Anterior cingulate cortex (tissue), 58 donors: ENCODE measurements at places on chromosomes 1 and 21.

DNA sequence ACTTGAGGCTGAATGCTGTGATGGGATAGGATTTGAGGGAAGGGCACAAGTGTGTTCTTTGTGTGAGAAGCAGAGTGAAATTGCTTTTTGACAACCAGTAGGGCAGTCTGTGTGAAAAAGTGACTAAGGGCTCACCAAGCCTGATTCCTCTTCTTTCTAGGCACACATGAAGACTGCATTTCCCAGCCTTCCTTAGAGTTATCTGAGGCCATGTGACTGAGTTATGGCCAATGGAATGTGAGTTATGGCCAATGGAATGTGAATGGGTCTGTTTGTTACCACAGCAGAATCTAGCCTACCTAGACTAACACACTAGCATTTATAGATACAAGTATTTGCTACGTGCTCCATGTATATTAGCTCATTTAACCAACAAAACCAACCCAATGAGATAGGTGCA is 35.3 kb upstream of the DIRAS3 start:
- DNase-seq: no peak

GRCh38 chr1:65177457-65177856 is 29.5 kb downstream of the AK4 start:
- no peak for DNase-seq

GRCh38 chr1:9724706-9725476 is 73.4 kb downstream of the PIK3CD start:
- no peak for DNase-seq

DNA sequence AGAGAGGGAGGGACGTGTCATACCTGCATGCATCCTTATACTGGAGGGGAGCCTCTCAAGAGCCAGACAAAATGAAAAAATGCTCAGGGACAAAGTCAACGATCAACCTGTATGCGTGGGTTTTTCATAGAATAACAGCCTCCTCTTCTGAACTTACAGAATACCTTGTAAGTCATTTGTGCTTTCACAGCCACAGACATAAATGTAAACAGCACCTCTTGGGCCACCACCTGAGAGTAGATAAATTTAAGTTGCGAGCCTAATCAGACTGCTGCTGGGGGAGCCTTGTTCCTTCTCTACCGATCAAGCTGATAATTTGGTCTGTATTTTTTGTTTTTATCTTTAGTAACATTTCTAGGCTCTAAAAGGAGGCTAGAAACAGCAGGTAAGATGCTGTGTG is 223.1 kb downstream of the KIF26B start:
- no peak for DNase-seq

GRCh38 chr1:12180315-12180714 is 13.5 kb downstream of the TNFRSF1B start:
- peak; percentile 10 for DNase-seq

GRCh38 chr1:53860967-53861411 is 22.9 kb upstream of the NDC1 start:
- no peak for DNase-seq

DNA sequence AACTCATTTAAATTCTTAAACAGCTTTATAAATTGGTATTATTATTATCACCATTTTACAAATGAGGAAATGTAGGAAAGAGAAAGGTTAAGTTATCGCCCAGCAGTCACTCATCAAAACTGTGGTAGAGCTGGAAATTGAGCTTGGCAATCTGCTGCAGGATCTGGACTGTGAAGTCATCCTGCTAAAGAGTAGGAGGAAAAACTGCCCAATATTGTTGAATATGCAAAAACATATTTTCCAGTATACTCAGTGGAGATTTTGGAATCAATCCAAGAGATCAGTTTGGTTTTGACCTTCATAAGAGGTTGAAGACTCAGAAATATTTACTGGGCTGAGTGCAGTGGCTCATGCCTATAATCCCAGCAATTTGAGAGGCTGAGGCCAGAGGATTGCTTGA is 16.9 kb upstream of the RC3H1 start:
- no peak for DNase-seq

GRCh38 chr1:217837691-217838090 is 206.5 kb downstream of the SPATA17 start:
- no peak for DNase-seq

DNA sequence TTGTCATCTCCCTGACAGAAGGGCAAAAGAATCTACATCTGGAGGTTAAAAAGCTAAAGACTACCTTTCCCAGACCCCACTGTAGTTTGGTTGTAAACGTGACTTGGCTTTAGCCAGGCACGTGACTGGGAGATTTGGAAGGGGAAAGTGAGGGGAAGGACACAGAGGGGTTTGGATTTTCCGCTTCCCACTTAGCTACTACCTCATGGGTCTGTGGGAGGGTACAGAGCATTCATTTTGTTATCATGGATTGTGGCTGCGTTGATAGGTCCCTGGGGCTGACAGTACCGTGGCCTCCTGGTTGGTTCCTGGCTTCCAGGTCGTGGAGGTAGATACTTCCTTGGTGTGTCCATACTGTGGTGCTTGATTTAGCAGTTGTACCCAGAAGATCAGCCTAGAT is 2.6 kb downstream of the CHD1L start:
- no peak for DNase-seq

- no peak for DNase-seq
These were observed 20.0 kb downstream of the PIK3CD start for GRCh38 chr1:9671377-9672140.

DNA sequence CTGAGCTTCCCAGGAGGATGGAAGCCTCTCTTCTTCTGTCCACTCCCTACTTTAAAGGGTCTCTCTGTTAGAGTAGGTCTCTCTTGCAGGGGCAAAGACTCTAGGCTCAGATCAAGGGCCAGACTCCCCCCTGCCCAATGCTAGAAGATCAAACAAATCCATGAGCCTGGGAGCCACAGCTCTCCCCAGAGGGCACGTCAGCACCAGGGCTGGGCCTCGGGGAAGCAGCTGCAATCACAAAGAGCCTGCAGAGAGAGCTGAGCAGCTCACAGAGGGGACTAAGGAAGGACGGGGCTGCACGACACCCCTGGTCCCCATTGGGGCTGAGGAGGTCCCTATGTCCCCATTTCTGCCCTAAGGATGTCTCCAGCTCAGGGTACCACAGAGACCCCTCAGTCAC is 3.9 kb downstream of the CNTN2 start:
- DNase-seq: peak; percentile 54

- DNase-seq: no peak
These were observed 478 bp downstream of the MAD2L2 start for GRCh38 chr1:11680270-11681070.

DNA sequence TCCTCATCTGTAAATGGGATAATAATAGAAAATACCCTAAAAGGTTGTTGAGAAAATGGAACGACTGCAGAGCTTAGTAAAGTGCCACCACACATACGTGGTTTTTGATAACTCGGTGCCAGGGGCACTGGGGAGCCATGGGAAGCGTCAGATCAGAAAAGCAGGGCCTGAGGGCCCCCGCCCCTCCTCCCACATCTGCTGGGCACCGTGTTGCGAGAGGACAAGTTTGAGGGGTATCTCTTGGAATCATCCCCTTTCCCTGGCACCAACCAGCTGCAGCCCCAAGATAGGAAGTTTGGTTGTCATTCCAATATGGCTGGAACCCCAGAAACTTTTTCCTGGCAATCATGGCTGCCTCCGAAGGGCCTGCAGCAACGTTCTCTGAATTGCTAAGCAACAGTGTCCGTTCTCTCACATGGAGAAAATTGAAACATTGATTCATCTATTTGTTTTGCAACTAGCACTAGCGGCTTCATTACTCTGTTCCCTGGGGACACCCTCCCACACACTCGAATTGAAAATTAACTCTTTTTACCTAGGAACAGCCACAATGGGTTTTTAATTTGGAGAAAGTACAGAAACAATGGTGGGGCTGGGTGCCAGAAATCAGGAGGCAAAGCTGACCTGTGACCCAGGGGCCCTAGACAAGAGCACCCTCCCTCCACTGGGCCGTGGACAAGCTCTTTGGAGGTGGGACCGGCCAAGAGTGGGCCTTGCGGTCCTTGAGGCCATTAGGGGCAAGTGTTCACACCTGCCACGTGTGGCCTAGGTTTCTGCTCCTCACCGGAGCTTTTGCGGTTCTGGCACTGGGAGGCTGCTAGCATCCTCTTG is 190.0 kb upstream of the VAMP3 start:
- no peak for DNase-seq

- no peak for DNase-seq
These were observed 377.4 kb upstream of the RUNX1 start for GRCh38 chr21:35426469-35426868.

GRCh38 chr1:227949954-227950734 is 2.4 kb upstream of the WNT9A start:
- no peak for DNase-seq

DNA sequence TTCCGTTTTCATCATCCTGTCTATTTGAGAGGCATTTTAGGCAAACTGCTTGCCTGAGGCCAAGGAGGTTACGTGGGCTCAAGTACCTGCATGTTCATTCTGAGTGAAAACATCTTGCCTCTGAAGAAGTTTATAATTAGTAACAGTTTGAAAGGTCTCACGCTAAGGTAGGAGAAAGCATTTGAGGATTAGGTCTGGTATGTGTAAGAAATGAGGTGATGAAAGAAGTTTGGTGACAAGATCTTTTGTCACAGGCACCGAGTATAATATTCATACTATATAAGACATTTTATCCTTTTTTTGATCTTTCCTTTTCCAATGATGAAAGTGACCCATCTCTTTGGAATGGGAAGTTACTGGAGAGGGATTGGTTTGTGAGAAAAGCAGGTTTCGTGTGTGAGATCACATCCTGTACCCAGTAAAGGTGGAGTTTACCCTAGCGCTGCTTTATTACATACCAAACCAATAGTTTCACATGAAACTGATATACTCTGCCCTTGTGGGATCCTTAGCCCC is 98.7 kb upstream of the PDC start:
- no peak for DNase-seq

DNA sequence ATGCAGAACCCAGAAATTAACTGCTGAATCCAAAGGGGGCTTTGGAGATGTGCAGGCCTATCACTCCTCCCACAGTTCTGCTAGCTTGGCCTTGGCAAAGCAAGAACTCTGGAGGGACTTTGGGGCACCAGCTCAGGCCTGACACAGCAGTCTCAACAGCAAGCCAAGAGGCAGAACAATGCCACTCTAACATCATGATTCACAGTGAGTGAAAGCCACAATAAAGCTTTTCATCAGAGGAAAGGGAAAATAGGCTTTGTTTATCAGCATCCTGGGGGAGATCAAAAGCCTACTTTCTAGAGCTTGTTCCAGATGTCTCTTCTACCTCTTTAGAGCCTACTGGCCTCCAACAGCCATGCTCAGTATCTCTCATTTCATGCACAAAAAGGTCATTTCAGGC is 283.4 kb downstream of the KCNH1 start:
- DNase-seq: peak; percentile 75

DNA sequence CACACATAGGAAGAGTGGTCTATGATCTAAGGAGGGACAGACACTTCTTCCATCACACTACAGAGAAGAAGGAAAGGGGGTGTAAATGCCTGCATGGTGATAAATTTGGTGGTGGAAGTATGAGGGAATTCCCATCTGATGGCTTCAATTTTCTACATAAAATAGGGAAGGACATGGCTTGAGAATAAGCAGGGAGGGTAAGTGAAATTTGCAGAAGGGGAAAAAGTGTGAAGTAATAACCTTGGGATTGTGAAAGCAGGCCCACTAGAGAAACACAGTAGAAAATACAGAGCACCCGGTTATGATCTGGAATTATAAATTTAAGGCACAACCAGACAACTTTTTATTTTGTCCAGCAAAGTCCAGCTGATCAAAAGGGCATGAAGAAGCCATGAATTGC is 22.7 kb upstream of the HIVEP3 start:
- DNase-seq: no peak

DNA sequence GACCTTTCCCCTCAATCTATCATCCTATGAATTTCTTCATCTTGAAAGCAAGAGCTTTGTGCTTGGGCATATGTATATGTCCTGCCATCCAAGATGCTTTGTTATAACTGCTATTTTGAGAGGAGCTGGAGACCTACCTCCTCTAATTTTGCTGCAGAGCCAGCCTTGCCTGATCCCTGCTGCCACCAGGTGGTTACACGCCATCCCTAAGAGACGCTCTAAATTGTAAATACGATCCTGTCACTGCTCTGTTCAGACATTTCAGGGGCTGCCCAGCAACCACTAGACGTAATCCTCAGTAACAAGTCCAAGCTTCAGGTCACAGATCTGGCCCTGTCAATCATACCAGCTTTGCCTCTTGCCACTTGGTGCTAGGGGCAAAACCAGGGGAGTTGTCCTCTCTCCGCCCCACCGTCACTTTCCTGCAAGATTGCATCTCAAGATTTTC is 32.9 kb downstream of the GPA33 start:
- peak; percentile 6 for DNase-seq

DNA sequence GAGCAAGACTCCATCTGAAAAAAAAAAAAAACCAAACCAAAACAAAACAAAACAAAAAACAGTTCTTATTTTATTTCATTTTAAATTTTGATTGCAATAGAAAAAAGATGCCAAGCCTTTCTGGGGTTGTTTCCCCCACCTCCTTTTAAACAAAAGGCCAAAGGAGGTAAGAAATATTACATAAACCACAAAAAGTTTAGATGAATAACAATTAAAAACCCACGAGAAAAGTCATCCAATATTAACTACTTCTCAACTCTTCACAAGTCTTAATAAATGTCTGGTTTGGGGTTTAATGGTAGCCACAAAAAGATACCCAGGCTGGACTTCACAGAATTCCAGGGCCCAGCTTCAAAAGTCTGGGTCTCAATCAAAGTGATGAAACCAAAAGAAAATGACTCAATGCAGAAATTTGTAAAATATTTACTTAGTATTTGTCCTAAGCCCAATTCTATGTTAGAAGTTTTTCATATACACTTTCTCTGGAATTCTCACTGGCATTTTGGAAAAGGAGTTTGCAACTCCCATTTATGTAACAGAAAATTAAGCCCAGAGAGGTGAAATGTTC is 47.0 kb upstream of the SDC3 start:
- DNase-seq: no peak

DNA sequence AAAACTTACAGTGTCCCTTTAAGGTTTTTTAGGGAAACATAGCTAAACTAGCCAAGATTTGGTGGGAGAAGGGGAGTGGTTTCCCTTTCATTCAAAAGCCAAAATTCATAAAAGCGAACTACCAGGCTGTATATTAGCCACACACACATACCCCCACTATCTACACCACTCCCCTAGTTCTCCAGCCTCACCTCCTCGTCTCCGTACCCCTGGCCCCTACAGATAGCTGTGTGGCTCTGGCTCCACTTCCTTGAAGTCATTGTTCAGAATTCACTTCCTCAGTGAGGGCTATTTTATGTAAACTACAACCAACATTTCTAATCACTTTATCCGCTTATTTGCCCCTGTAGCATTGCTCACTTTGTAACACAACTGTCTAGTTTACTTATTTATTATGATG is 5.3 kb upstream of the DPH5 start:
- DNase-seq: no peak

- DNase-seq: no peak
These were observed 1.2 kb downstream of the HPDL start for GRCh38 chr1:45327644-45328515.

DNA sequence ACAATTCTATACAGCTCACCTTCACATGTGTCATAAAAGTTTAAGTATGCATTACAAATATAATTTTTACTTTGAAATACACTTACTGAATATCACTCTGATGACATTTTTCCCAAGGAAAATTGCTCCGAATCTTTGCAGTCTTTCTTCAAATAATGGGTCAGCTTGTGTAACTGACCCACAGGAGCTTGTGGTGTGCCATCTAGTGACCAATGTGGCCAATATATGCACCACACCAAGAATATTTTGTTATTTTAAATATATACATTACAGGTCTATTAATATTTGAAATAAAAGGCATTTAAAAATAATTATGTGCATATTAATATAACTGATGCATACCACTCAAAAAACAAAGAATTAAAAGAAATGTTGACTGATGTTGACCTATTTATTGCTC is 271.4 kb downstream of the TBX15 start:
- DNase-seq: no peak
